COR-L47 (cell line): ENCODE measurements at places on chromosomes 7 and 10.
A peak's percentile ranks its signal among the peaks of the same experiment; 100 is the strongest.

GRCh38 chr7:111393011-111393754 lies 169.1 kb downstream of the IMMP2L start:
- no peak for DNase-seq

DNA sequence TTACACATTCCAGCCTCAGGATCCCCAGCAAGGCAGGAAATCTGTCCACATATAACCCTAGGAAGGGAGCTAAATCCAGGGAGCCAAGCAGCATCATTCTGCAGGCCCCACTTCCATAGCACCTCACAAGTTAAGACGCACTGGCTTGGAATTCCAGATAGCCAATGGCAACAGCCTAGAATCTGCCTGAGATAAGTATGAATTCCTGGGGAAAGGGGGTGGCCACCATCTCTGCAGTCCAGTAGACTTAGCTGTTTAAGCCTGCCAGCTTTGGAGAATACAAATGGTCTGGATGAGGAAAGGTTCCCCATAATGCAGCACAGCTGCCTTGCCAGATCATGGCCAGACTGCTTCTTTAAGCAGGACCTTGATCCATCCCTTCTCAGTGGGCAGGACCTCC lies 179.4 kb upstream of the PRSS1 start:
- DNase-seq: no peak

DNA sequence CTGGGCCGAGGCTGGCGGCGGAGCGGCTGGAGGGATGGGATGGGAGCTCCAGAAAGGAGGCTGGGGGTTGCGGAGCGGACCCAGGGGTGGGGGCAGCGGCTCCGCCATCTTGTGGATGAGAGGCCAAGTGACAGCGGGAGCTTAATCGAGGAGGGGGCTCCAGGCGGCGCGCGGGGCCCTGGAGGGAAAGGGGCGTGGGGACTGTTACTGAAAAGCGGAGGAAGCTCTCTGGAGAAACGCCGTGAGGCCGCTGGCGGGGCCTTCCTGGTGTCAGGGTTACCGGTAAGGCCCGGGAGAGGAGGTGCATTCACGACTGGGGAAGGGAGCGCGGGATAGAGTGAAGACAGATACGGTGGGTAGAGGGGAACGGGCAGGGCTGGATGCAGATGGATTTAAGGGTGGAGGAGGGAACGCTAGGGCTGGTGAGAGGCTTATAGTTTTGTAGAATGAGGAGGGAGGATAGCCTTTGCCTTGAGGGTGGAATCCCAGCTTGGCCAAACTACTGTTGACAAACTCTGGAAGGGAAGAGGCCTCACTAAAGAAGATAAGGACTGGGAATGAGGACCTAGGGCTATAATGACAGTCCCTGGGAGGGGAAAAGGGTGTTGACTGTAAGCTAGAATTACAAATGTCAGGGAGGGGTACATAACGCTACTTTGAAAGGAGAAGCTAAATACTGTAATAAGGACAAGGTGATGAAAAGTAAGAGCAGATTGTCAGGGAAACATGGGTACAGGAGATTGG lies 535 bp downstream of the BTRC start:
- DNase-seq: peak; percentile 19

- no peak for DNase-seq
Observed at GRCh38 chr10:52951824-52952223, 179.2 kb upstream of the MBL2 start.

DNA sequence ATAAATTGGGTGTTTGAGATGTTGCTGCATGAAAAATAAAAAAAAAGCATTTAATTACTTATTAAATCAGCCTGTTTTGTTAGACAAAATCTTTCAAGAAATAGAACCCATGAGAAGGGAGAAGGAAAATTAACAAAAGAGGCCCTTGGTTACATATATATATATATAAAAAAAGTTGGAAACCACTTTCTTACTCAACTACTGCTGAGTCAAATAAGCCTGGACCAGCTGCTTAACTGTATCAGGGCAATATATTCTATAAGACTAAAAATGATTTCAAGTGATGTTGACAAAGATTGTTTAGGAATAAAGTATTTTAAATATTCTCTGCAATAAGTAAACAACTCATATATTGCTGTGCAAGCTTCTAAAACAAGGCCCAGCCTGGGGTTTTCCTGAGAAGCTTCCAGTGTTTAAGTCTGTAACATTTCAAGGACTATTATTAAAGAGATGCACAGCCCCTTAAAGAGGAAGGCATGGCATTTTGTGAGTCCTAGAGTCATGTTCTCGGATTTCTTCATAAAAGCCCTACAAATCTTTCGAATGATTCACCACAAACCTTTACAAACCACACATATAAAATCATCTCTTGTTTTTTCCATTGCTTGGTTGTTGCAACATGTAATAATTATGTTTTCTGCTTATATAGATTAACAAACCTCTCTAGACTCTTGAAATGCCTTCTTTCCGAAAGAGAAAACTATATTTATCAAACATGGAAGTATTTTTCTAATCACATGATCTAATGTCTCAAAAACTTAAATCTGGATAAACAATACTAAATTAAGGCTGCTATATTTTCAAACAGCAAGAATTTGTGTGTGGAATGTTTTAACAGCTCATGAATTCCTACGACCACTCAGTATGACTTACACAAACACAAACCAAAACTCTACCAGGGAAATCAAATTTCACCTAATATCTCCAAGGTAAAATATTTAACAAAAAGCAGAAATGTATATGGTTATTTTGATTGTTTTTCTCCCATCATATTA lies 14.3 kb downstream of the JAZF1 start:
- DNase-seq: no peak

DNA sequence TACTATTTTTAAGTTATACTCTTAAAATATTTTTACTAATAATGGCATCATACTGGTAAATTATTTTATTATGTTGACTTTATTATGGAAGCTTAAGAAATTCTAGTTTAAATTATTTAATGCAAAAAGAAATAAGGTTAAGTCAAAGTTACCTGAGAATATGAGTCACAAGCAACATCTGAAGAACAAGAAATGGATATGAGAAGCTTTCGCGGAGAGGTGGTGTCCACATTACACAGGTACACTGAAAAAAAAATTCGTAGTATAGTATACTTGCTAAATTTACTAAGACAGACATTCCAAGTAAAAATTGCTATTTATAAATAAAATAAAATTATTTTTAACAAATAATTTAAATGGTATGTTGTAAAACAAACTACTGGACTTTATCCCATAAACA lies 143.8 kb downstream of the AVL9 start:
- no peak for DNase-seq

DNA sequence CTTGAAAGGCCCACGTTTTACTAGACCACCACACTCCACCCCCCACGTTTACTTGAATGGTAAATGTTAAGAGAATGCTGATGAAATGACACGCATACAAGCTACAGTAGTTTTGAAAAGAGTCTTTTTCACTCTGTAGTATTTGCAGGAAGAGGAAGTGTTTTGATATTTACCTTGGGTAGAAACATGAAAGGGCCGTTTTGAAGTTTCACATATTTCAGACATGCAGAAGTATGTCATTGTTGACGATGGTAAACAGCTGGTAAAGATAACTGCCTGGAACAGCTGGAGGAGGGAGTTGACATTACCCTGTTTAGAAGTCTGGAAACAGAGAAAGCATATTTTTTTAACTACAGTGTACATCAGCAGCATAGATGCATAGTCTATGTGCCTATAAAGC lies 160.7 kb downstream of the NXPH1 start:
- no peak for DNase-seq

GRCh38 chr10:26214551-26215395 lies 1.8 kb upstream of the GAD2 start:
- DNase-seq: no peak

- DNase-seq: peak; percentile 3
Observed at GRCh38 chr7:91082852-91083495, 181.3 kb upstream of the FZD1 start.

- DNase-seq: no peak
Observed at GRCh38 chr7:149310990-149311573, 49.1 kb downstream of the ZNF783 start.

DNA sequence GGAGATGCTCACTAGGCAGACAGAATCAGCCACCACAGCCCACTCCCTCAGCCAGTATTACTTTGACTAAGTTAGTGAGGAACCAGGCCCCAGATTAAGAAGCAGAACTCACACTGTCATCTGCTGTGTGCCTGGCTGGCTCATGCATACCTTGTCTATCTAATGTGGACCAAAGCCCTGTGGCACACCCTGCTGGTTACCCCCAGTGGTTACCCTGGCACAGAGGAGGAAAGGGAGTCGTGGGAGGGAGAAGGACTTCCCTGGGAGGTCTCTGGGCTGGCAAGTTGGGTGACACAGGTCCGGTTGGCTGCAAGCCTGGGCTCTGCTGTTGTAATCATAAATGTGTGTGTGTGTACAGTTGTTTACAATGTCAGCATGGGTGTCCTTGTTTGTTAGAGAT lies 7.5 kb upstream of the SH2D4B start:
- no peak for DNase-seq

DNA sequence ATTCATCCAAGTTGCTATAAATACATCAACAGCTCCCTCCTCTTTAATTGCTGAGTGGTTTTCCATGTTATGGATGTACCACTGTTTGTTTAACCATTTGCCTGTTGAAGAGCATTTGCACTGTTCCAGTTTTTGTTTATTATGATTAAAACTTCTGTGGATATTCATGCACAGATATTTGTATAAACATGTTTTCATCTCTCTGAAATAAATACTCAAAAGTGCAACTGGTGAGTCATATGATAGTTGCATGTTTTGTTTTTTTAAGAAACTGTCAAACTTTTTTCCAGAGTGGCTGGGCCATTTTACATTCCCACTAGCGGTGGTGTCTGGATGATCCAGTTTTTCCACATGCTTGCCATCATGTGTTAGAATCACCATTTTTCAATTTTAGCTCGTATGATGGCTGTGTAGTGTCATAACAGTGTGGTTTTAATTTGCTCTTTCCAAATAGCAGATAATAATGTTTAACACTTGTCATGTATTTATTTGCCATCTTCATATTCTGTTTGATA lies 33.6 kb downstream of the MEOX2 start:
- DNase-seq: no peak

DNA sequence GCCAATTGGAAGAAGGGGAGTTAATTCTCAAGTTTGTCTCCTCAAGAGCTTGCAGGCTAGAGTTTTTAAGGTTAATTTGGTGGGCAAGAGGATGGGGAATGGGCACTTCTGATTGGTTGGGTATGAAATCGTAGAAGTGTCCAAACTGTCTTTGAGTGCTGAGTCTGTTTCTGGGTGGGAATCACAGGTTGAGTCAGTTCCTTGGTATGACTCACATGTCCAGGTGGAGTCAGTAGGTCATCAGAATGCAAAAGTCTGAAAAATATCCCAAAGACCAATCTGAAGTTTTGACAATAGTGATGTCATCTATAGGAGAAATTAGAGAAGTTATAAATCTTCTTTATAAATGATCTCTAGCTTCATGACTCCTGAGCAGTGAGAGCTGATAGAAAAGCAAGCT lies 1252.2 kb downstream of the REEP3 start:
- DNase-seq: no peak

- no peak for DNase-seq
Observed at GRCh38 chr10:14128519-14128918, 202.2 kb downstream of the FRMD4A start.

DNA sequence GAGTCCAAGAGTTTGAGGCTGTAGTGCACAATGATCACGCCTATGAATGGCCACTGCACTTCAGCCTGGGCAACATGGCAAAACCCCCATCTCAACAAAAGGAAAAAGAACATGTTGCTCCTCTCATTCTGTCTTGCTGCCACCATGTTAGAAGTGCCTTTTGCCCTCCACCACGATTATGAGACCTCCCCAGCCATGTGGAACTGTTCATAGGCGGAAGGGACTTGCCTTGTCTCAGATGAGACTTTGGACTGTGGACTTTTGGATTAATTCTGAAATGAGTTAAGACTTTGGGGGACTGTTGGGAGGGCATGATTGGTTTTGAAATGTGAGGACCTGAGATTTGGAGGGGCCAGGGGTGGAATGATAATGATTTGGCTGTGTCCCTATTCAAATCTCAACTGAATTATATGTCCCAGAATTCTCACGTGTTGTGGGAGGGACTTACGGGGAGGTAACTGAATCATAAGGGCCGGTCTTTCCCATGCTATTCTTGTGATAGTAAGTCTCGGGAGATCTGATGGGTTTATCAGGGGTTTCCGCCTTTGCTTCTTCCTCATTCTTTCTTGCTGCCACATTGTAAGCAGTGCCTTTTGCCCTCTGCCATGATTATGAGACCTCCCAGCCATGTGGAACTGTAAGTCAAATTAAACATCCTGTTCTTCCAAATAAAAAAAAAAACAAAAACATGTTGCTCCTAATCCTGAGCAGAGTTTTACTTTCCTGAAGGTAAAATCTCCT lies 22.3 kb downstream of the DLG5 start:
- DNase-seq: no peak

- no peak for DNase-seq
Observed at GRCh38 chr7:17136126-17136525, 162.3 kb upstream of the AHR start.

GRCh38 chr7:148058092-148058491 lies 532.5 kb upstream of the C7orf33 start:
- peak; percentile 79 for DNase-seq

DNA sequence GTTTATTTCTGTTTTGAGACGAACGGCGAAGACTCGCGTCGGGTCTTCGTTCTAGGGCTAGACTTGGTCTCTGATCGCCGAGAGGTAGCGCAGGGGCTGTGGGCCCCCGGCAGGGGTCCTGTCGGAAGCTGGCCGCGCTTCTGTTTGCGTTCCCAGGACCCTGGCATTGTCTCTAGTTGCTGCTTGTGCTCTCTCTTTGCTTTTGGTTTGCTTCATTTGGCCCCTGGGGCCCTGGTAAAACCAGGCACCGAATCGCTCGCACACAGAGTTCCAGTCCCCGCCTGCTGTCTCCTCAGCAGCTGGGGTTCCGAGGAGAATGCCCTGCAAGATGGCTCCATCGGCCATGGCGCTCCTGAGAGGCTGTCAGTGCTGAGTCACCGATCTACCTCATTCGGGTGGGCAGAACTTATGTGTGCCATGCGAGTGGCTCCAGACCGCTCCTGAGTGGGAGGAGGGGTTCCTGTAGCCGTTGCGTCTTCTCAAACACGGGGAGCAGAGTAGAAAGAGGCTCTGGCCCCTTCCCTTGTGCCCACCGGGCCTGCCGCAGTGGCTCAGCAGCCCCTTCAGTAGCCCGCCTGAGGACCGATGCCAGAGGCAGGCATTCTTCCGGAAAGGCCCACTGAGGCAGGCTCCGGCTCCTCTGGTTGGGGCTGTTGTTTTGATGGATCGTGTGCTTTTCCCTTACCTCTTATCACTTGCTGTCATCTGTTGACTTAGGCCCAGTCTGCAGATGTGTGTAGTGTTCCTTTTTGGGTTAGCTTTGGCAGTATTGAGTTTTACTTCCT lies 826 bp downstream of the CHPF2 start:
- peak; percentile 17 for DNase-seq

DNA sequence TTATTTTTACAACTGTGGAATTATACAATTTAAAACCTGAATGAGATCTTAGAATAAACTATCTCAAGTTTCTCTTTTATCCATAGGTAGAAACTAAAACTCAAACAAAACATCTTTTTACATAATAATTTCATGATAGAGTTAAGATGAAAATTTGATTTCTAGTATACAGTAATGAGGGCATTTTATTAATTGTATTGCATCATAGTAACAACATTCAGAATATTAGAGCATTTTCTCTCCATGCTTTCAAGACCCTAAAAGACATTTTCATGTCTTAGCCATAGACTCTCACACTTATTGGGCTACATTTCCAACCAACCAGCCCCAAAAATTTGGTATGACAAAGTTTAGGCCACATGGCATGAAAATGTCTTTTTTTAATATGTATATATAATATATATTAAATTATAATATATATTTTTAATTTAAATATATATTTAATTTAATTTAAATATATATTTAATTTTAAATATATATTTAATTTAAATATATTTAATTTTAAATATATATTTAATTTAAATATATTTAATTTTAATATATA lies 195.7 kb upstream of the STEAP1 start:
- no peak for DNase-seq

- DNase-seq: no peak
Observed at GRCh38 chr7:30985756-30986155, 22.0 kb downstream of the GHRHR start.
